GM04504 (cell line): ENCODE measurements at places on chromosomes 2 and 18.

DNA sequence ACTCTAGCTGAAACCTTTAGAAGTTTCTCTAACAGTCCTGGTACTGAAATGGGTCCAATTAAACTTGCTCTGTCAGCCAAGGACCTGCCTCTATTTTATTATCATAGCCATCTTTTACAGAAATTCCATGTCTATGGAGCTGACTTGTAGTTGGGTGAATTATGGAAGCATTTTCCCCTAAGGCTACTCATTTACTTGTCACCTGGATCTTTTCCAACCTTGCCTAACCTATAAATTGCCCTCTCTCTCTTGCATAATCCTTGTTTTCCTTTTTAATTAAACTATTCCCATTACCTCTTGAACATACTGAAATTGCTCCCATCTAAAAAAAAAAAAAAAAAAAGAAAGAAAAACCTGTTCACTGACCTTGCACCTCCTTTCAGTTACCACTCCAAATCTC is 74.6 kb upstream of the DOK6 start:
- no peak for DNase-seq

GRCh38 chr2:18368008-18368407 is 192.4 kb downstream of the RDH14 start:
- DNase-seq, result no peak

- no peak for DNase-seq
Measured at GRCh38 chr18:37138456-37138855, 309.5 kb downstream of the KIAA1328 start.

GRCh38 chr18:43868497-43868995 is 591.3 kb upstream of the SYT4 start:
- DNase-seq, result no peak

DNA sequence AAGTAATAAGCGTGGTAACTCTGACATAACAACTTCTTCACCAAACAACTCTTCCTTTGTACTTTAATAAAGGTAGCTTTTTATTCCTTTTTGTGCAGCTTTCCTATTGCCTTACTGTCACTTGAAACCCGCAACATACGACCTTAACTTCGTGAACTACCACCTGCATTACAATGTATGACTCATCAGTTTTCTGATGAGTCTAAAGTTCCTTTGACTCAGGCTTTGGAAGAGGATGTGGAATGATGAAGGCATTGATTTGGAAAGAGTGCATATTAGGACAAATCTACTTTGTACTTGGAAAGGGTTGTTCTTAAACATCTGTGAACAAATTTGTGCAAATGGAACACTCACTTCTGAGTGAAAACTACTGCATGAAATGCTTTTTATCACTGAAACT is 1012.1 kb downstream of the TMEM182 start:
- DNase-seq, result no peak

DNA sequence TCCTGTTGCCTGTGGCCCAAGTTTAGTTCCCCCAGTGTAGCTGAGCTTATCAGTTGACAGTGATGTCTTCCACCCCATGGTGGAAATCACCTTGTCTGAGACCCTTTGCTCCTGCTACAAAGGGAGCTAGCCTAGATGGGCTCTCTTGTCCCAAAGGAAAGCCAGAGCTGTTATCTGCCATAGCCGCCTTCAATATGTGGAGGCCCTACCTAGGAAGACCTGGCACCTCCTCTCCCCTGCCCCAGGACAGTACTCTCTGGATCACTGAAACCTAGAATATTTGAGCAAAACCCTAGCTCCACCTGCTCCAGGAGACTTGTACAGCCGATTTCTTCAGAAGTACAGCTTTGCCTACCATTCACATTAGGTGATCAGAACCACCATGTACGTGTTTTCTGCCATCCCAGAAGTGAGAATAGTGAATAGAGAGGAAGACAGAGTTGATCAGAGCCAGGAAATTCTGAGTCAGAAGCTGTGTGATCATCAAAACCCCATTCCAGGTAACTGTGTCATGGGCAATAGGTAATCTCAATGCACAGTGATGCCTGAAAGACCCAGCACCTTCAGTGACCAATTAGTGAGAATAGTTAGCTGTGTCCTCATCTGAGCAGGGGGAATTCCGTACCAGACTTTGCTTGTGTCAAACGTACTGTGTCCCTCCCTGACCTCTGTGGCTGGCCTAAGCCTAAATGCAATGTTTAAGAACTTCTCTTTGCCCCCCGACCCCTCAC is 138.4 kb upstream of the ALPP start:
- DNase-seq, result no peak

GRCh38 chr2:69244882-69245281 is 142.1 kb downstream of the GFPT1 start:
- no peak for DNase-seq

DNA sequence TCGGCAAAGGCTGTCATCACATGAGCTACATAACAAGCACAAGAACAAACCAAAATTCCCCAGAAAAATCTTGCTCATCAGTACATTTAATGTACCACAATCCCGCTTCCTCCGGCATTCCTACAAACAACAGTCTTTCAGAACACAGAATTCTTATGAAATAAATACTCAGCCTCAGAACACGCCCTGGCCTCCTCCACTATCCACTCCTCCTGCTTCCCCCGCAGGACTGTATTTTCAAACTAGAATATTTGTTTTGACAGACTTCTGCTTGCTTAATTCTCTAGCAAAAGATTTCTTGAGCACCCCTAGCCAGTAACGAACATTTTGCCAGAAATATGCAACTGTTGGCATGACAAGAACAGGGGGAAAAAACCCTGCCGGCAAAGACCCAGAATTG is 131.2 kb downstream of the THADA start:
- no peak for DNase-seq

DNA sequence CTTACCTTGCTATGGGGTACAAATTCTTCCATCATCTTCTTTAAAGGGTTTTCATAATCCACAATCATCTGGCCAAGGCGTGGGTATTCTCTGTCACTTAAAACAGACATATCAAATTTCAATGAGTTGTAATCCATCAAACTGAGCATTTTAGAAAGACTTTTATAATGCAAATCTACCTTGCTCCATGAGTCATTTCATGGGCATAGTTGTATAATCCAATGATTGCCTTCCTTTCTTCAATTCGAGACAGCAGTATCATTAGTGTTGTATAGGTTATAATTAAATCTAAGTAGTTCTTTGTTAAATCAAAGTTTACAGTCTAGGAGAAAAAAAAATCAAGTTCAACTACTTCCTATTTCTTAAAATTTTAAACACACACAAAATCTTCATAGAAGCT is 36.3 kb downstream of the NCKAP1 start:
- no peak for DNase-seq

GRCh38 chr2:18934886-18935285 is 345.5 kb upstream of the NT5C1B start:
- DNase-seq, result no peak

DNA sequence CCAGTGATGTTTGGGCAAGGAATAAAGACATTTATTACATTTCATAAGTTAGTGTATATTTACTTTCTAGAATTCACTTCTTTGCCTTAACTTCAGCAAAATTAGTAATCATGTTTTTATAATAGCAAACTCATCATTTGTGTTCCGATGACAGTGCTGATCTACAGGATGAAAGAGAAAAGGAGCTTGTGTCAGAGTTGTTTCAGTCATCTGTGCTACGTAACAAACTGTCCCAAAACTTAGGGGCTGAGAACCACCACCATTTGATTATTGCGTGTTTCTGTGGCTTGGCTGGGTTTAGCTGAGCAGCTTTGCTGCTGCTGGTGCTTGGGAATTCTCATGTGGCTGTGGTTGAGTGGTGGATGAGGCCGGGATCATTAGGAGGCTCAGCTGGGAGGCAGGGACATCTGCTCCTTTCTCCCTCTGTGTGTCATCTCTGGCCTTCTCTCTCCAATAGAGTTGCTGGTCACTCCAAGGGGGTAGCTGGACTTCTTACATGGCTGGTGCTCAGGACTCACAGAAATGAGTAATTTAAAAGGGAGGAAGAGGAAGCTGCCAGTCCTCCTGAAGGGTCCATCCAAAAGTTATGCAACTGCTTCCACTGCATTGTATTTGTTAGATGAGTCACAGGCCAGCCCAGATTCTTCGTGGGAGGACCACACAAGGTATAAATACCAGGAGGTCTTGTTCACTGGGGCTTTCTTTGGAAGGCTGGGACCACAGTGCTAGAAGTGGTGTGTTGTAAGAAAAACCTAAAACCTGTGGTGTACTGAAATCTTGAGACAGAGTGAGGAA is 43.4 kb upstream of the HAAO start:
- DNase-seq, result peak; percentile 97

DNA sequence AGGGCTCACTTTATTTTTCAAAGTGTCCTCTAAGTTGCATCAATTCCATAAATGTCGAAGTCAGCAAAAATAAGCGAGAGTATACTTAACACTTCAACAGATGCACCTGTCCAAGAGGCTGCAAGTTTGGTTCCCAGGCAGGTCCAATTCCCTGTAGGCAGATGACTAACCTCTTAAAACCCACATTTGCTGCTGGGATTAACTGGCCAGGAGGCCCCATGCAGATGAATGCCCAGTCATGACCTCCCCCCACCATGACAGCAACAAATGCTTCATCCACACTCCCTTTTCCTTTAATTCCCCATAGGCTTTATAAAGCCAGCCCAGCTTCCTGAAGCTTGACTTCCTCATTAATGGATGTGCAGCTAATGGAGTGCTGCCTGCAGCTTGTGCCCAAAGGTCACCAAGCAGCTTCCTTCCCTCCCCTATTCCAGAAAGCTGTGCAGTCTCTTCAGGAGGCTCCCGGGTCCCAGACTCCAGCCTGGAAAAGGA is 35.7 kb downstream of the REEP1 start:
- DNase-seq, result no peak

DNA sequence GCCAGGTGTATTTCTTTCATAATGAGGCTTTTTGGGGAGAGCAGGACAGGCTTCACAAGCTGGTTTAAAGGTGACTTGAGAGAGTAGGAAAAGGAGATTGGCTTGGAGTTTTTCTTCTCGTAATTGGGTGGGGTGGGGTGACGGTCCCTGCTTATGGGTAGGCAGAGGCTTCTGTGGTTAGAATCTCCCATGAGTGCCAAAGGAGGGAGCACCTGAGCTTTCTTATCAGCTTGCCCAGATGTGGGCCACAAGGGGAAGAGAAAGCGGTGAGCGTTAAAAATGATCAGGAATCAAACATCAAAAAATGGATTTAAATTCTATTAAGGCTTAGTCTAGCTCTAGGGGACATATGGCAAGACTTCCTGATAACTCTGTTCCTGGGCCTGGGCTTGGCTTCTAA is 9.7 kb upstream of the PNPT1 start:
- DNase-seq, result no peak

DNA sequence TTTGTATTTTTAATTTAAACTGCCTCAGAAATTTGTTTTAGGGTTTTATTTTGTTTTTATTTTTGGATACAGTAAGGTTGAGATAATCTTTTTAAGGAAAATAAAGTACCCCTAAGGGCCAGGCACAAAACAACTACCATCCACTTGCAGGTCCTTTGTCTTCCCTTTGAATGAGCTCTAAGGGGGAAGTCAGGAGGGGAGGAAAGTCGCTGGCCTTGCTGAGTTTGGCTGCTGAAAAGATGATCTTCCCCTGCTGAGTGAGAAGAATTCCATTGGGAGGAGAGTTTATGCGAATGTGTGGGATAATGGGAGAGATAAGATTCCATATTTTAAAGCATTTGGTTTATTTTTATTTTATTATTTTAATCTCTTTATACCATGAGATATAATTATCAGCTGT is 100.7 kb downstream of the ARHGAP15 start:
- no peak for DNase-seq

GRCh38 chr2:54470266-54470938 is 14.3 kb downstream of the SPTBN1 start:
- DNase-seq, result no peak

GRCh38 chr2:109129356-109129920 is 433 bp downstream of the SH3RF3 start:
- DNase-seq, result no peak

- no peak for DNase-seq
Measured at GRCh38 chr2:50781646-50782045, 250.3 kb downstream of the NRXN1 start.

DNA sequence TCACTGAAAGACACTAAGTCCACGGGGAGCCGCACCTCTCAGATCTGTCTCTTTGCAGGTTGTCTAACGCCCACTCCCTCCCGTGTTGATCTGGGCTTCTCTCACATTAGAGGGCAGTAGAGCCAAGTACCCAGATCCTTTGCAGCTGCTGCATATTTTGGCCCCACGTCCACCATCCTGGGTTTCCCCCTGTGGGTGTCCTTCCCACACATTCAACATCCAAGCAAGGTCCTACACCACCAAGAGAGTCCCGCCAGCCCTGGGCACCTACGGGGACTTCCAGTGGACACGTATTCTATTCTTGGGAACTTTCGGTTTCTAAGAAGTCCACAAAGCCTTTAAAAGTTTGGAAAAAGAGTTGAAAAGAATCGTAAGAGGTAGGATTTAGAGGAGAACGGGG is 116.6 kb downstream of the ATL2 start:
- no peak for DNase-seq

DNA sequence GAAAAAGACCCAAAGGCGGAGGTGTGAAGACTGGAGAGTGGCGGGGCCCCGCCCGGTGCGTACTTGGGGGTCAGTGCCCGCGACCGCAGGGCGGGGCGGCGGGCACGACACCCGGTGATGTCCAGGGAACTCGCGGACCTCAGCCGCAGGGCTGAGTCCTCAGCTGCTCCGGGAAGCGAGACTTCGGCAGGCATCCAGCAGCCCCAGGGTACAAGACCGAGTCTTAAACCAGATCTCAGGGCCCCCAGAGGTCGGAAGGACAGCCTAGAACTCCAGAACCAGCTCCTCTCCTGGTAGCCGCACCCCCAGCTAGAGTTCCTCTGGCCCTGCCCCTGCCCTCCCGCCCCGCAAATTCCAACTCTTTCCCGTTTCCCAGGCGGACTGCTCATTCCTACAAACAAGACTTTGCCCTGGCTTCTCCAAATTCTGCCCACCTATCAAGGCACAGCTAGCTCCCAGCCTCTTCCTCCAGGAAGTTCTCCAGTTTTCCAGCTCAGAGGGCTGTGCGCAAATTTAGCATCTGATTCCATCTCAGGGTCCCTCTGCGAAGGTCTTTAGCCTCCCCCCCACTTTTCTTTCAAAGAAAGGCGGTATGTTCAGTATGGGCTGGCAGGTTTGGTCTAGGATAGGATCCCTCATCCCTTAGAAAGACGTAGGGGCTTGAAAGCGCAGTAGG is 26.0 kb upstream of the NOTO start:
- DNase-seq, result no peak

GRCh38 chr2:146489386-146489785 is 1355.4 kb upstream of the ACVR2A start:
- DNase-seq, result no peak

DNA sequence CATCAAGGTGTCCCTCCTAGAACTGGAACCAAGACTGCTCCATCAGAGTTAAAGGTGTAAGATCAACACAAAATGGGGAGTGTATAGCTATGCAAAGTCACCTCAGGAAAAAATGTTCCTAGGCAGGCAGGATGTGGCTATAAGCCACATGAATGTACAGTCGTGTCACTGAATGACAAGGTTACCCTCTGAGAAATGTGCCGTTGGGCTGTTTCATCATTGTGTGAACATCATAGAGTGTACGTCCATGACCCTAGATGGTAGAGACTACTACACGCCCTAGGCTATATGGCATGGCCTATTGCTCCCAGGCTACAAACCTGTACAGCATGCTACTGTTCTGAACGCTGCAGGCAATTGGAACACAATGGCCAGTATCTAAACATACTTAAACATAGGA is 24.5 kb downstream of the TYMS start:
- DNase-seq, result no peak

- DNase-seq, result no peak
Measured at GRCh38 chr2:168311261-168311910, 64.0 kb upstream of the STK39 start.
